Activated CD4-positive, alpha-beta T cell treated with anti-CD3 and anti-CD28 coated beads, Interleukin-2, amount 10 ng/mL, durations not matched to agents 7 days and 5 days (primary cell): ENCODE measurements at places on chromosomes 11 and 22. TPM values are rescaled to one million over a fixed set of nuclear protein-coding genes. Genes with fewer than 3 reads are reported as not detected.
A peak's percentile ranks its signal among the peaks of the same experiment; 100 is the strongest.

Gene OR52H1
- 0.37 TPM for total RNA-seq

DNA sequence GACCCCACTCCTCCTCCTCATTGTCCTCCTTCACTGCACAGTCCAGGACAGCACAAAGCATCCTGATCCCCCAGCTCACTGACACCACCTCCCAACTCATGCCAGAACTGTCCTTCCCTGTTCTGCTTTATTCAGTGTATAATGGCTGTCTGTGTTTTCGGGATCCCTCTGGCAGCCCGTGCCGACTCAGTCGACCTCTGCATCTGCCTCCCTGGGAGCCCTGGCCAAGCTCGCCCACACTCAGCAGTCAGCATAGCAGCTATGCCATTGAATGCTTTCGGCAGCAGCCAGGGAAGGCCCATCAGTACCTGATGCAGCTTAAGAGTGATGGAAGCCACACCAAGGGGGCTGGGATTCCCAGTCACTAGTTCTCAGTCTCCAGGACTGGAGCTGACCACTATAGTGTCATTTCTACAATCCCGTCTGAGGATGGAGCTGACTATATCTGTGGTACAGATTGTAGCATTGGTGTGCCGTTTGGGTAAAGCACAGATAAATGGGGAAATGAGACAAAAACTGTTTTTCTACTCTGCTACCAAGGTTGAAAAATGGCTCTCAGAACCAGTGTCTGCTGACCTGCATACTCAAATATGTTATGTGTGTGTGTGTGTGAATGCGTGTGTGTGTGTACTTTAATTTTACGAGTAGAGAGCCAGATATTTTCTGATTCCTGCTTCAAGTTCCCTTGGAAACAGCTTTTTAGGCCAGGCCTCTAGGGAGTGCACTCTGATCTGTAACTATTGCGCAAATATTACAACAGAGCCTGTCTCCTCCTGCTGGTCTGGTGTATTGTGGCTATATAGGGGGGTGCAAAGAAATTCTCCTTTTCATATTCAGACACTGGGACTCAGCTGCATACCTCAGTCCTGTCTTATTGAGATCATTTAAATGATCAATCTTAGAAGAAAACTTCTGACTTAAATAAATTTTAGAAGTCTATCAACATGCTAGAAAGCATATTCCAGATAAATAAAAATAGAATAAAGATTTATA, 78.8 kb upstream of the TOP3B start:
- no peak for DNase-seq
- H3K36me3 ChIP-seq = no peaks in the 10 kb centered on the region
- no peak overlapping the region for H3K27ac ChIP-seq
- H3K4me1 ChIP-seq = no peaks in the 10 kb centered on the region
- peaks cover 23% of the 10 kb centered on the region for H3K27me3 ChIP-seq

DNA sequence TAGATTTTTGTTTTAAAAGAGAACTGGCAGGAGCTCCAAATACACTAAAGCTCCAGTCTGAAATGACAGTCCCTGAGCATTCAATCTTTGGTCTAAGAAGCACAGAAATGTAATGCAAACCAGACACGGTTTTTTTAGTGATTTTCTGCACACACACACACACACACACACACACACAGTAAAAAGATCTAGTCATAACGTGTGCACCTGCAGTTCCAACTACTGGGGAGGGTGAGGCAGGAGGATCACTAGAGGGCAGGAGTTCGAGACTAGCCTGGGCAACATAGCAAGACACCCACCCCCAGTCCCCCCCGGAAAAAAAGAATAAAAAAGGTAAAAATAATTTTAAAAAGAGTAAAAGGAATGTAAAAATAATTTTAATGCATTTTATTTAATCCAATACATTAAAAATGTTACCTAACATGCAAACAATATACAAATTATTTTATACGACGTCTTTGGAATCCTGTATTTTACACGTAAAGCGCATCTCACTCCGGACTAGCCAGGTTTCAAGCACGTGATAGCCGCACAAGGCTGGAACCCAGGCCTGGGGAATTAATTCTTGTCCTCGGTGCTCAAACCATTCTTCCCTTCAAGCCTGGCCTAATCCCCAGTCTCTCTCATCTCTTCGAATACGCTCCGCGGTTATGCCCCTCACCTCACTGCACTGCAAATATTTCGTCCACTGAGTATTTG, 762 bp upstream of the TBC1D22A start:
- H3K4me3 ChIP-seq = peak overlapping the region; percentile 97
- H3K27ac ChIP-seq = peak overlapping the region; percentile 98
- no peaks in the 10 kb centered on the region for H3K27me3 ChIP-seq
- H3K36me3 ChIP-seq = peaks cover 11% of the 10 kb centered on the region

DNA sequence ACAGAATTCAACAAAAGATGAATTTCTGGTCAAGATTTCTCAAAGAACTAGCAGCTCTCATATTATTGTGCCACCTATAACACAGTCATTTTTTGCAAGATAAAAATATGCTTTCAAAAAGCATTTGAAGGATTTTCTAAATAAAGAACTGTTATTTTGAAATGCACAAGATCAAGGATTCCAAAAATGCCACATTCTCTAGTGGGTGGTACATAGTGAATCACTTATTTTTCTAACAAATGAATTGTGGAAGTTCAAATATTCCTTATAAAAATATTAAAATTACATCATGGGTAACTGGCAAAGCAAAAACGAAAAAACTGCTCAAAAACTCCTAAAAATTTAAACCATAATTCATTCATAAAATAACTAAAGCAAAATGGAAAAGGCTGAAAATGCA, 2.1 kb downstream of the RNF141 start:
- H3K36me3 ChIP-seq = no peaks in the 10 kb centered on the region
- H3K27me3 ChIP-seq = no peaks in the 10 kb centered on the region
- DNase-seq = no peak
- H3K4me1 ChIP-seq = peaks cover 24% of the 10 kb centered on the region
- H3K27ac ChIP-seq = no peak overlapping the region

Gene C22orf42
- not detected for total RNA-seq

GRCh38 chr11:80621871-80622270, 1181.0 kb upstream of the TENM4 start:
- no peaks in the 10 kb centered on the region for H3K4me1 ChIP-seq
- no peak for DNase-seq
- H3K4me3 ChIP-seq = no peak overlapping the region
- no peaks in the 10 kb centered on the region for H3K36me3 ChIP-seq
- H3K27me3 ChIP-seq = no peaks in the 10 kb centered on the region

DNA sequence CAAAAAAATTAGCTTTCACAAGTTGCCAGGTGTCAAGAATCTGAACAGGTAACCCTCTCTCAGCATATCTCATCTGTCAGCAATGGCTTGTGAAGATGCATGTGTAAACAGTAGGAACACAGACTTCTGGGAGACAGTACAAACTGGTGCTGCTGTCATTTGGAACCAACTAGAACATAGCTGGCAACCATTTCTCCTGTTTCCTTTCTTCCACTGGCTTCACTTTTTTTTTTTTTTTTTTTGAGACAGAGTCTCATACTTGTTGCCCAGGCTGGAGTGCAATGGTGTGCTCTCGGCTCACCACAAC, 2.1 kb upstream of the PIK3C2A start:
- H3K27ac ChIP-seq = no peak overlapping the region
- DNase-seq = no peak
- no peak overlapping the region for H3K4me3 ChIP-seq
- H3K36me3 ChIP-seq = no peaks in the 10 kb centered on the region

- peak overlapping the region; percentile 74 for H3K27ac ChIP-seq
- peaks cover 21% of the 10 kb centered on the region for H3K27me3 ChIP-seq
- no peak for DNase-seq
- peak overlapping the region; percentile 89 for H3K4me3 ChIP-seq
Observed at GRCh38 chr11:33701302-33702230, 940 bp upstream of the C11orf91 start.
